ENCODE measurements at places on chromosomes 2 and 18.
A peak's percentile ranks its signal among the peaks of the same experiment; 100 is the strongest.

DNA sequence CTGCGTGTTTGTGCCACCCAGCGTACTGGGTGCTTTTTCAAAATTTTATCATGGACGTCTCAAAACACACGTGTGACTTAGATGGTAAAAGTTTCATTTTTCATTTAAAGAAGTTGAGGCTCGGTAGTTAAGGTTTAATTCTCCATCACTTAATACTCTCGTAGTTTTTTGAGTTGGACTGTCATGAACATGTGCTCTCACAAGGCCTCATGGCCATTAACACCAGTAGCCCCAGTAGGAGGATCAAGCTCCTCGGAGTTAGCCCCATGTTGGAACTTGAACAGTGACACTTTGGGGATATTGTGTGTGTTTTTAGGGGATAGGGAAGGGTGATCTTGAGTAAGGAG, 15.3 kb downstream of the NMUR1 start:
- DNase-seq, result no peak

GRCh38 chr2:142914507-142915313, 37.2 kb downstream of the KYNU start:
- no peak for DNase-seq

- DNase-seq, result no peak
These were observed 100.7 kb upstream of the CCDC195 start for GRCh38 chr2:224816816-224817215.

- no peak for DNase-seq
These were observed 258.5 kb downstream of the ALK start for GRCh38 chr2:29662861-29663260.

GRCh38 chr2:200125444-200126284, 170.3 kb downstream of the MAIP1 start:
- no peak for DNase-seq

- no peak for DNase-seq
These were observed 1.5 kb upstream of the KLHL30 start for GRCh38 chr2:238136820-238137537.

- DNase-seq, result no peak
These were observed 56.9 kb upstream of the PELI1 start for GRCh38 chr2:64201151-64201550.

DNA sequence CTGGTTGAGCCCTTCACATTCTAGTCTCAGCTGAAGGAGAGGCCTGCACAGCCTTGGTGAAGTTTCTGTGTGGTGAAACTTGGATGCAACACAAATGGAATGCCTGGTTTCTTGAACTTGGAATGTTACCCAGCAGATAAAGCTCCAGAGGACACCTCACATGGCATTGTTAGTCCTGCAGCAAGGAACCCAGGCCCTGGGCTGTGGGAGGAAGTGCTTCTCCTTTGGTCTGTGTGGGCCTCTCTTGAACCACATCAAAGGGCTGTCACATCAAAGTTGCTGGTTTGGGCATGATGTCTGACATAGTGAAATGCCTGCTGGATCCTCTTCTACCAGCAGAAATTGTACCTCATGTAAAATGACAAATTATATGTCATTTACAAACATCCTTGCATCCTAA, 198.5 kb downstream of the FHOD3 start:
- DNase-seq, result peak; percentile 77
